ENCODE measurements at places on chromosomes 7 and 10. TPM values are rescaled to one million over a fixed set of nuclear protein-coding genes. Genes with fewer than 3 reads are reported as not detected.

- H3K4me1 ChIP-seq = peaks cover 2% of the 10 kb centered on the region
- no peaks in the 10 kb centered on the region for H3K27me3 ChIP-seq
- no peaks in the 10 kb centered on the region for H3K36me3 ChIP-seq
- DNase-seq = peak; percentile 42
- no peak overlapping the region for H3K4me3 ChIP-seq
Measured at GRCh38 chr10:30493609-30494530, 59.9 kb downstream of the MAP3K8 start.

GRCh38 chr7:99380032-99380822 is 5.7 kb downstream of the ARPC1B start:
- no peak for DNase-seq
- peaks cover 4% of the 10 kb centered on the region for H3K36me3 ChIP-seq
- no peak overlapping the region for H3K4me3 ChIP-seq
- H3K4me1 ChIP-seq = peaks cover 21% of the 10 kb centered on the region

GRCh38 chr10:92356041-92356440 is 65.1 kb downstream of the MARCHF5 start:
- no peaks in the 10 kb centered on the region for H3K27me3 ChIP-seq
- DNase-seq = no peak
- H3K27ac ChIP-seq = no peak overlapping the region
- H3K4me3 ChIP-seq = no peak overlapping the region
- H3K4me1 ChIP-seq = no peaks in the 10 kb centered on the region

DNA sequence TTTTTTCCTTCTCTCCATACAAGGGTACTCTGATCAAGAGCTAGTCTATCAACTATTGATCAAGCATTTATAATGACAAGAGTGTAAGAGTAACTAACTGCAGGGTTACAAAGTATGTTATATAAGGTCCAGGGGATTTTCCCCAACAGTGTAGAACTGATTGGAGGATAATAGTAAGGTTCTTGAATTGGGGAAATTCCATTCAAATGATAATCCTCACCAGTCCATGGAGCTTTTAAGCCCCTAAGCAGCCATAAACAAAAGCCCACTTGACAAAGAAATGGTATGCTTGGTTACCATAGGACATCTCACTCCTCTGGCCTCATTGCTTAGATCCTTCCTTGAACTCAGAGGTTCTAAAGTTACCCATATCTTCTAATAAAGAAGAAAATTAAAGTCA is 8.2 kb downstream of the YME1L1 start:
- no peak overlapping the region for H3K4me3 ChIP-seq
- no peak overlapping the region for H3K27ac ChIP-seq
- no peaks in the 10 kb centered on the region for H3K27me3 ChIP-seq
- peaks cover 53% of the 10 kb centered on the region for H3K36me3 ChIP-seq

GRCh38 chr7:157280216-157280841 is 56.5 kb upstream of the DNAJB6 start:
- DNase-seq = no peak
- H3K27ac ChIP-seq = no peak overlapping the region
- H3K27me3 ChIP-seq = no peaks in the 10 kb centered on the region
- H3K4me1 ChIP-seq = peaks cover 21% of the 10 kb centered on the region

- DNase-seq = no peak
- peak within 1 kb of the TSS; percentile 49 for H3K4me3 ChIP-seq
- H3K27me3 ChIP-seq = peaks cover 38% of the 10 kb centered on the region
Measured at GRCh38 chr7:103446049-103446520, at the start of gene SLC26A5. TSS of gene SLC26A5 (minus strand) at chr7:103446207. CDS start at chr7:103421514, 24,693 bp downstream.

- peaks cover 13% of the 10 kb centered on the region for H3K4me1 ChIP-seq
- no peak for DNase-seq
- H3K27me3 ChIP-seq = no peaks in the 10 kb centered on the region
- H3K36me3 ChIP-seq = no peaks in the 10 kb centered on the region
- H3K27ac ChIP-seq = no peak overlapping the region
Measured at GRCh38 chr10:128008521-128009250, 101.8 kb downstream of the PTPRE start.

DNA sequence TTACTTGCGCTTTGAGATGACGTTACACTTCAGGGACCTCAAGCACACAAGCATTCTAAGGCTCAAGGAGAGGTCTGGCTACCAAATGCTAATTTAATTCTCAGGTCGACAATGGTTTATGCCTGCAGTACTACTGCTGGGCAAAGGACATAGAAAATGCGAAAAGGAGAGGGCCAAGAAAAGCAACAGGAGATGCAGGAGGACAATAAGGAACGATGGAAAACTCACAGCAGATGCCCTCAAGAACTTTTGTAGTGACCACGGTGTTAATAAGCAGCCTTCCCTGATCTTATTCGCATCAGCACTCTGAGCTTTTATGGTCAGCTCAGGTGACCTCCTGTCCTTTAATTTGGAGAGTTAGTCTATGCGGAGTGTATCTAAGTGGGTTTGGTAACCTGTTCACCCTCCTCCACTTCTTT is 146.3 kb downstream of the GPR85 start:
- H3K4me1 ChIP-seq = peaks cover 8% of the 10 kb centered on the region
- DNase-seq = peak; percentile 81
- H3K27me3 ChIP-seq = no peaks in the 10 kb centered on the region
- peak overlapping the region; percentile 89 for H3K27ac ChIP-seq
- no peaks in the 10 kb centered on the region for H3K36me3 ChIP-seq
- peak overlapping the region; percentile 86 for H3K4me3 ChIP-seq

GRCh38 chr7:39384386-39384785 is 181.8 kb upstream of the YAE1 start:
- peaks cover 5% of the 10 kb centered on the region for H3K4me1 ChIP-seq
- H3K27ac ChIP-seq = no peak overlapping the region
- H3K27me3 ChIP-seq = peaks cover 3% of the 10 kb centered on the region
- DNase-seq = no peak

DNA sequence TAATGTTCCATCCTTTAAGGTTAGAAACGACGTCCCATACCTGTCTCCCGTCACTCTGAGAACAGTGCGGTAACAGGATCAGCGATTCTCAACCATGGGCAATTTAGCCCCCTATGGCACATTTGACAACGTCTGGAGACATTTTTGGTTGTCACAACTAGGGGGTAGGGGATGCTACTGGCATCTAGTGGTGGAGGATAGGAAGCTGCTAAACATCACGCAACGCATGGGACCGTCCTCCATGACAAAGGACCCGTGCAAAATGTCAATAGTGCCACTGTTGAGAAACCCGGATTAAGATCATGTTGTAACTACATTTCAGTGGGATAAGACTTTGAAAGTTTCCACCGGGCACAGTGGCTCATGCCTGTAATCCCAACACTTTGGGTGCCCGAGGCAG is 5.0 kb upstream of the PAXIP1 start:
- H3K36me3 ChIP-seq = no peaks in the 10 kb centered on the region
- H3K4me3 ChIP-seq = no peak overlapping the region
- DNase-seq = no peak
- no peak overlapping the region for H3K27ac ChIP-seq
- no peaks in the 10 kb centered on the region for H3K27me3 ChIP-seq

- H3K27me3 ChIP-seq = no peaks in the 10 kb centered on the region
- H3K27ac ChIP-seq = no peak overlapping the region
- no peaks in the 10 kb centered on the region for H3K36me3 ChIP-seq
- no peaks in the 10 kb centered on the region for H3K4me1 ChIP-seq
Measured at GRCh38 chr7:157503229-157503628, 166.4 kb downstream of the DNAJB6 start.

Gene NHLRC2
- total RNA-seq = 16.9 TPM

DNA sequence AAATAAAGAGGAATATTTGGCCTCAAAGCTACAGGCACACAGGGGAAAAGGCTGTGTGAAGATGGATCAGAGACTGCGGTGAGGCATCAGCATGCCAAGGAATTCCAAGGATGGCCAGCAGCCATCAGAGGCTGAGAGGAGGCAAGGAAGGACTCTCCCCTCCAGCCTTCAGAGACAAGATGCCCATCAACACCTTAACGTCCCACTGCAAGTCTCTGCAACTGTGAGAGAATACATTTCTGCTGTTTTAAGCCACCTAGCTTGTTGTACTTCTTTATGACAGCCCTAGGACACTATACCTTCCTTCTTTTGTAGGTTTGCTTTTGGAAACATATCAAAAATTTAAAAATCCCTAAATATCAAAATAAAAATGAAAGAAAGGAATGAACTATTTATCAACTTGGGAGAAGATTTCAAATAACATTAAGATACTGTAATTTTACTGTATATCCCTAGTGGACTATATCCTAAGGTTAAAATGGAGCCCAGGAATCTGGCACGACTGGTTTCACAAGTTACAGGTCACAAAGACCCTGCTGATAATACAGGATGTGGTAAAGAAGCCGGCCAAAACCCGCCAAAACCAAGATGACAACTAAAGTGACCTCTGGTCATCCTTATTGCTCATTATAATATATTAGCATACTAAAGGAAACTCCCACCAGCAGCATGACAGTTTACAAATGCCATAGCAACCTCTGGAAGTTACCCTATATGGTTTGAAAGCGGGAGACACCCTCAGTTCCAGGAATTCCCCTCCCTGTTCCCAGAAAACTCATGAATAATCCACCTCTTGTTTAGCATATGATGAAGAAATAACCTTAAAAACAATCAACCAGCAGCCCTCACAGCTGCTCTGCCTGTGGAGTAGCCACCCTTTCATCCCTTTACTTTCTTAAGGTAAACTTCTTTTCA is 185.2 kb downstream of the AVL9 start:
- H3K4me1 ChIP-seq = peaks cover 8% of the 10 kb centered on the region
- DNase-seq = peak; percentile 86
- no peaks in the 10 kb centered on the region for H3K36me3 ChIP-seq
- no peak overlapping the region for H3K4me3 ChIP-seq
- H3K27ac ChIP-seq = peak overlapping the region; percentile 15

GRCh38 chr10:18822156-18822555 is 162.9 kb downstream of the ARL5B start:
- no peak overlapping the region for H3K4me3 ChIP-seq
- no peak overlapping the region for H3K27ac ChIP-seq
- H3K27me3 ChIP-seq = no peaks in the 10 kb centered on the region
- no peaks in the 10 kb centered on the region for H3K4me1 ChIP-seq
- DNase-seq = peak; percentile 21

- no peak overlapping the region for H3K27ac ChIP-seq
- DNase-seq = no peak
- peaks cover 16% of the 10 kb centered on the region for H3K36me3 ChIP-seq
- no peak overlapping the region for H3K4me3 ChIP-seq
- no peaks in the 10 kb centered on the region for H3K27me3 ChIP-seq
Measured at GRCh38 chr7:2796358-2797352, 47.5 kb downstream of the GNA12 start.

DNA sequence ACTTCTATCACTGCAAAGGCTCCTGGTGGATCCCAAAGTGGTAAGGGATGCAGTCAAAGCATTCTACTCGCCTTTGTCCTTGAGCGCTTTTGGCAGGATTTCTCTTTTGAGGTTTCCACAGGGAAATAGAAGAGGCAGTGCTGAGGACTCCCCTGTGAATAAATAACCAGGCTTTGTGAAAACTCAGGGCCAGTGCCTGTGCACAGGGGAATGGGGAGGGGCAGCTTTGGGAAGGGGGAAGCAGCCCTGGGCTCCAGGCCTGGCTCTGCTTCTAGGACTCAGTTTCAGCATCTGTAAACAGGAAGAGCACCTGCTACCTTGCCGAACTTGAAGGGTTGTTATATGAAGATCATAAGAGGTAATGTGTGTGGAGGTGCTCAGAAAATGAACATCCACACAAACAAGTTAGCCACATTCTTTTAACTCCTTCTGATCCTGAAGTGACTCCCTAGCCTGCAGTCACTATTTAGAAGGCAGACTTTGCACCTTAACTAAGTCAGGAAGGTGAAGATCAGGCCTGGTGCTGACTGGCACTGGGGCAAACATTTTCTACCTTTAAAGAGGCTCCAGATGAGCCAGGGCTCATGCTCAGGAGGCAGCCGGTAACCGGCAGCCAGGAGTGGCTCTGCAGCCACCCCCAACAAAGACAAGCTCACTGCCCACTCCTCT is 22.5 kb upstream of the MMP21 start:
- no peaks in the 10 kb centered on the region for H3K4me1 ChIP-seq
- no peak overlapping the region for H3K4me3 ChIP-seq
- no peak overlapping the region for H3K27ac ChIP-seq
- peaks cover 12% of the 10 kb centered on the region for H3K36me3 ChIP-seq

- H3K4me3 ChIP-seq = no peak overlapping the region
- no peaks in the 10 kb centered on the region for H3K36me3 ChIP-seq
- H3K4me1 ChIP-seq = peaks cover 19% of the 10 kb centered on the region
- no peaks in the 10 kb centered on the region for H3K27me3 ChIP-seq
Measured at GRCh38 chr7:106626376-106627164, 34.4 kb downstream of the CCDC71L start.

Gene POT1
- total RNA-seq = 14.6 TPM

DNA sequence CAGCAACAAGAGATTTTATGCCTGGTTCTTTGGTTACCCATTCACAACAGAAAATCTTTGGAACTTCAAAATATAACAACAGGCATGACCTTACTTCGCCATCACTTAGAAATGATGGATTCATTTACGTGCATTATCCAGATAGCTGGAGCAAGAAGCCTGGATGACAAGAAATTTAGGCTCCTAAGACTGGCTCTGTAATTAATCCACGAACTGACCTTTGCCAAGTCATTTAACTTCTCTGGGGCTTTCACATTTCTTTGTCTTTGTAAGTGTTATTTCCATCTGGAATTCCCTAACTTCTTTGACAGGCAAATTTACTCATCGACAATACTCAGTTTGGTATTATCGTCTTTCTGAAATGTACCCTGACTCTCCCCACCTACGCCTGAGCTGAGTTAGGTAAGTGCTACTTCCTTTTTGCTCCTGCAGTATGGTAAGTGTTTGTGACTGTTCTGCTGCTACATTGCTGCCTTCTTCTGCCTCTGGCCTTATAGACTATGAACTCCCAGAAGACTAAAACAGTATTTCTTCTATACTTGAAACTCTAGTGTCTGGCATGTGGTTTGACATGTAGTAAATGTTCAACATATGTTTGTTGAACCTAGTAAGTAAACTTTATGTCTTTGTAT is 5.5 kb upstream of the MDFIC start:
- H3K27ac ChIP-seq = no peak overlapping the region
- H3K27me3 ChIP-seq = no peaks in the 10 kb centered on the region
- no peaks in the 10 kb centered on the region for H3K4me1 ChIP-seq
- no peaks in the 10 kb centered on the region for H3K36me3 ChIP-seq
- no peak for DNase-seq
- no peak overlapping the region for H3K4me3 ChIP-seq

Gene DPYSL4
- total RNA-seq = 26.1 TPM
